ENCODE measurements at places on chromosomes 11 and 22.

DNA sequence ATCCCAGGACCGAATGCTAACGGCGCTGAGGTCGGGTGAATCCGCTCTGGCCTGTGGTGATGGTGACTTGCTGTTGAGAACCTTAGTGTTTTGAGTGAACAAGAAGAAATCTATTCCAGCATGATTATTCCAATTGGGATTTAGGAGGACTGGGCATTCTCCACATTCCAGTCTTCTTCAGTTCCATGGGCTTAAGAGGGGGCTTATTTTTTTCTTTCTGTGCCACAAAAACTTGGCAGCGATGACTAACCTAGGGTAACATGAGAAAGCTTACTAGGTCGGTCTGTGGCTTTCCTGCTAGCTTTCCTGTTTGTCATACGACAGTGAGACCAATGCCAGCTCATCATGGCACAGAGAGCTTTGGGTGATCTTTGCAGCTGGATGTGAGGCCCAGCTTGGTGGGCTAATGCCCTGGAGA is 62.9 kb upstream of the ATXN10 start:
- DNase-seq = peak; percentile 52

GRCh38 chr11:9568854-9569587 is 4.4 kb upstream of the WEE1 start:
- DNase-seq = peak; percentile 38

DNA sequence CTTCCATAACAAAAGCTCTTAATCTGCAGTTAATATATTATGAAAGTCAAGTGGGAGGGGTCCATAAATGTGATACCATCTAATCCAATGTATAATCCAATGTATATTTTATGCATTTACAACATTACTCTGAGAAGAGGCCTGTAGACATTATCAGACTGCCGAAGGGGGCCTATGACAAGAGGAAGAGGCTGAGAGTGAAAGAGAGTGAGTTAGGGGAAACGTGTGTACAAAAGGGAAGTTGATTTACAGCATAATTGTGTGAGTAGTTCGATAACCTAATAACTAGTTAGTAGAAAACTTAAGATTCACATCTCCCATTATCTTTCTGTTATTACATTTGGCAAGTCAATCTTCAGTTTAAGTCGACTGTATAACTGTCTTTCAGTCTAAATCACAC is 86.6 kb downstream of the DDX10 start:
- no peak for DNase-seq

DNA sequence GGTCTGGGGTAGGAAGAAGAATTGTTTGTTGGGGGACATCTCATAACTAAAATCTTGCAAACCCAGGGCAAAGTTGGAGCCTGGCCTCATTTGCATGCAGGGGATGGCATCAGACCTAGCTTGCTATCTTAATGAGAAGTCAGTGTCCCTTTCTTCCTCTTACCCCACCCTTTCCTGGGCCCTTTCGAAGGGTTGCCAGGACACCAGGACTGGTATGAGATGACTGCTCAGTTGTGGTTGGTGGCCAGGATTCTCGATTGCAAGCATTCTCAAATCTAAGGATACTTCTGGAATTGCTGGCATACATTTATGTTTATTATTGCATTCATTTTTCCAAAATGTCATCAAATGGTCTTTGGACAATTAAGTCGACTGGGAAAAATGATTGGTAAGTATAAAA is 131.0 kb downstream of the SLC1A2 start:
- DNase-seq = no peak

GRCh38 chr11:66015936-66016792 is 4.4 kb downstream of the CST6 start:
- no peak for DNase-seq

DNA sequence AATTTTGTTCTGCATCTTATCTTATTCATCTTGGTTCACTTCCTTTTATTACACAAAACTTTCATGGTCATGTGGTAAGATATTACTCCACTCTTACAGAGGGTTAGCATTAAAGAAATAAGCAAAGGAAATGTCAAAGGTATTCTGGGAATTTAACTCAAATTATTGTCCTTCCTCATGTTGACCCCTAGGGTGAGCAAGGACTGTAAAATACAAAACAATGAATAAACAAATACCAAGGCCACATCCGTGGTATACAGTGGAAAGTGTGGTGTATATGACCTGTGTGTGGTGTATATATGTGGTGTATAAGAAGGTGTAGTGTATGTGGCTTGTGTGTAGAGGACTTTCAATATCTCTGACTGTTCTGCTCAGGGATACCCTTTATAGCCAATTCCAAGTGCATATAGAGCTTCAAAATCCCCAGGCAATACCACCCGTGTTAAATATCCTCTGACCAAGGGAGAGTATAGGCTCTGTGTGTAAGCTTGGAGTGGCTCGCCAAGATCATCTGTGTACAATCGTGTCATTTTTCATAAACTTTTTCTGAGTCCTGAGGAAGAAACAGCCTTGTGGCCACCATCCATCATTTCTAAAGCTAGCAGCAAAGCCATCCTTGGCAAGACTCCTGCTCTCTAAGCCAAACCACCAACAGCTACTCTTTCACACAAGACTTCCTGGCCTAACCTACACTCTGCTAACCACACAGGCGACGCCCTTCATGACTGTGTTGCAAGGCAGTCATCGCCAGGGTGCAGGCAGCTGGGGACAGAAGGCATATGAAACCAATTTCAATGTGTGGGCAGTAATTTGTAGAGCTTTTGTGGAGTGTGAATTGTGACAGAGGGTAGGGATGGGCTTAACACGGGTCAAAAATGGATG is 548.0 kb downstream of the ETS1 start:
- peak; percentile 33 for DNase-seq

GRCh38 chr11:103927535-103927934 is 108.9 kb upstream of the DDI1 start:
- DNase-seq = no peak

- DNase-seq = peak; percentile 73
These were observed 671 bp upstream of the PICALM start for GRCh38 chr11:86069408-86070101.

DNA sequence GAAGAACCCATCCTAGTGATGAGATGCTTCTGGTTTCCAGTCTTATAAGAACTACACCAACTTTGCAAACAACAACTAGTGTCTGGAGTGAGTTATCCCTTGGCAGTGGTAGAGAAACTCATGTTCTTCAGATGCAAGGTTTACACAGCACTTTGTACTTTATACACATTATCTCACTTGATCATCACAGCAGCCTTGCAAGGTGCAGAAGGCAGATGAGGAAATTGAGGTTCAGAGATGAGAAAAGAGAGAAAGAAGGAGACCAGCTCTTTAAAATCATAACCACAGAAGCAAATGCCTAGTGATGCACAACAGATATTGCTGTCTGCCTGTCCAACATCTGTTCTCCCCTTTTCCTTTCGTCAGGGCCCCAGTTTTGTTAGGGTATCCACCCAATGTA is 16.7 kb upstream of the CD44 start:
- DNase-seq = no peak

DNA sequence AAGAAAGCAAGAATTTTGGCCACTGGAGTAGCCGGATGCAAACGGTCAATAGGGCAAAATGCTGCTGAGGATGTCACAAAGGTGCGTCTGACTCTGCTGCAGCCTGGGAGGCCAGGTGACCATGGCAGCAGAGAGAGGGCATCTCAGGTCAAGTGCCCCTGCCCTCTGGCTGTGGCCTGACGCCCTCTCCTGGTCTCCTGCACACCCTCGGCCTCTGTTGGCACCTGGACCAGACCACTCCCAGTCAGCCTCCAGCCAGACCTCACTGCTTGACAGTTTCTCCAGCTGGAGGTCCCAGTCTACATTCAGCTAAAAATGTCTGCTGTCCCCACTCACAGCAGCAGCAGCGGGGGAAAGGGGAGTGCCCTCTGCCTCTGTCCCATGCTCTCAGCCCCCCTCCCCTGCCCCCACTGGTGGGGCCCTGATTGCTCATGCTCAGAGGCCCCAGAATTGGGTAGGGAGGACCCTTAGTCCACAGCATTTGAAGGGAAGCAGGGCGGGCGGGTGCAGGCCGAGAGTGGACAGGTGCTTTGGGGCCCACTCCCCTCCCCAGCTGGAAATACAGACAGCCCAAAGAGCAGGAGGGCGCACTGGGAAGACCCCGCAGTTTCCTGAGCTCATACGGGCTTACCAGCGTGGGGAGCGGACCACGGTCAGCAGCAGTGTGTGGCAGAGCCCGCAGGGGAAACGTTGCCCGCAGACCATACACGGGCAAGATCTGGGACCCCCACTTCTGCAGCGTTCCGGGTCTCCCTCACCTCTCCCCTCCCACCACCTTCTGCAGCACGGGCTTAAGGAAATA is 1.6 kb upstream of the BRSK2 start:
- DNase-seq = no peak

- no peak for DNase-seq
These were observed 104.5 kb upstream of the RCN1 start for GRCh38 chr11:31986201-31986889.

- DNase-seq = no peak
These were observed 3.8 kb downstream of the AIP start for GRCh38 chr11:67486481-67487195.

DNA sequence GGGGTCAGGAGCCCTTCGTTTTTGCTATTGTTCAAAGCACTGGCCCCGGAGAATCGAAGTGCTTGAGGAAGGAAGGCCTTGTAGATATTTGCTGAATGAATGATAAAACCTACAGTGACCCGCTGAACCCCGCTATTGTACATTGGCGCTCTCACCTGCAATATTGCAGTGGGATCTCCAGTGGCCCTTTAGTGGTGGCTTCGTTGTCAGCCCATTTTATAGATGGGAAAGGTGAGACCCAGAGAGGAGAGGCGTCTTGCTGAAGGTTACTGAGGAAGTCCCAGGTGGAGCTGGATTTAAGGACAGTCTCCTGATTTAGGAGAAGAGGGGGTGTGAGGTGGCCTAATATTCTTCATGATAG is 1.2 kb downstream of the CDC42EP2 start:
- DNase-seq = no peak

GRCh38 chr11:27998552-27998951 is 109.4 kb downstream of the KIF18A start:
- no peak for DNase-seq

DNA sequence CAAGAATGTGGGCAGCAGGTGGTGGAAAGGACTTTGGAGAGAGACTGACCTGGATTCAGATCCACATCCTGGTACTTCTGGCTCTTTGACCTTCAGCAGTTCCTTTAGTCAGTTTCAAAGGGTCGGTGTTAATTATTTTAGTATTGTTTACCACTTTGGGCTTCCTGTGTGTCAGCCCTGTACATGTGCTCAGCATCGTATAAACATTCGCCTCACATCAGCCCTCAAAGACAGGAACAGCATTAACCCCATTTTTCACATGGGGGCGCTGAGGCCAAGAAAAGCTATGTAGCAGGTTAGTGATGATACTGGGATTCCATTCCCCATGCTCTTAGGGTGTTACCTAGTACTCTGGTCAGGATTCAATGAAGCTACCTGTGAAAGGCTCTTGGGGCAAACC is 72.1 kb upstream of the YWHAH start:
- DNase-seq = no peak

DNA sequence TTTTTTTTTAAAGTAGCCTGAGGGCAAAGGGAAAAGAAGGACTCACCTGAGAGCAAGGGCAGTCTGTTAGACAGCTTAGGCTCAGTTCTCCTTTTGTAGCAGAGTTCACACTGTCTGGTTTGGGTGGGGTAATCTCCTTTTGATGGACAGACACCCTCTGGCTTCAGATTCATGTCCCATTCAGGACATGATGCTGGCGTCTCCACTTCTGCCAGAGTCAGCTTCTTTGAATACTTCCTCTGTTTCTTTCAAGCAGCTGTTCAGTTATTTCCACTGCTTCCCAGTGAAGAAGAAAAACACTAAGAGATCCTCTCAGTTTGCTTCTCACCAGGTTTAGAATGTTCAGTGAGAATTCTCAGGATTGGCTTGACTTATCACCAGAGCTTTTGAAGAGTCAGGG is 79.0 kb upstream of the HSD17B12 start:
- DNase-seq = no peak

- DNase-seq = no peak
These were observed 1.2 kb upstream of the LMO2 start for GRCh38 chr11:33892906-33893594.

DNA sequence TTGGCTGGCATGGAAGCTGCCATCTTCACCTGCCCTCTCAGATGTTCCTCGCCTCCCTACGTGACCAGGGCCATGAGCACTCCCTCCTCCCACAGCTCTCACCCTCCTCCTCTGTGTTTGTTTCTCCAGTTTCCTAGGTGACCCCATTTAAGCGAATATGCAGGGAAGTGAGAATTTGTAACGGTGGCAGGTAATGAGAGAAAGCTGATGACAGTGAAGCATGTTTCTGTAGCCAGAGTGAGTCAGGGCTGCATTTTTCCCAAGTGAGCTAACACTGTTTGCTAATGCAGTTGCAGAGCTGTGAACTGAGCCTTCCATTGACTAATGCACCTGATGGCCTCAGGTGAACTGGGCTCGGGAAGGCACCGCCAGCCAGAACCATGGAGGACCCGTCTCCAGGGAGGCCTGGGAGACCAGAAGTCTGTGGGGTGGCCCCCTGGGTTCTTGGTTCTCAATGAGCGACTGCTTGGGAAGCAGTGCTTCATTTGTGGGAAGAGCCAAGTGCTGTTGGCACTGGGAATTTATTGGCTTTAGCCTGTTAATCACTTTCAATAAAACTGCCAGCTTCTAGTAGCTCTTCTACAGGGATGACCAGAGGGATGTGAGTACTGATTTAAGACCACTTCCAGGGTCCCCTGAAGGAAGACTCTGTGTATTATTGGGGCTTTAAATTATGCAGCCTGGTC is 64.5 kb downstream of the BARX2 start:
- DNase-seq = no peak

GRCh38 chr11:129842138-129842537 is 26.5 kb downstream of the TMEM45B start:
- DNase-seq = no peak

- DNase-seq = no peak
These were observed 130.5 kb downstream of the SPON1 start for GRCh38 chr11:14093065-14093464.

DNA sequence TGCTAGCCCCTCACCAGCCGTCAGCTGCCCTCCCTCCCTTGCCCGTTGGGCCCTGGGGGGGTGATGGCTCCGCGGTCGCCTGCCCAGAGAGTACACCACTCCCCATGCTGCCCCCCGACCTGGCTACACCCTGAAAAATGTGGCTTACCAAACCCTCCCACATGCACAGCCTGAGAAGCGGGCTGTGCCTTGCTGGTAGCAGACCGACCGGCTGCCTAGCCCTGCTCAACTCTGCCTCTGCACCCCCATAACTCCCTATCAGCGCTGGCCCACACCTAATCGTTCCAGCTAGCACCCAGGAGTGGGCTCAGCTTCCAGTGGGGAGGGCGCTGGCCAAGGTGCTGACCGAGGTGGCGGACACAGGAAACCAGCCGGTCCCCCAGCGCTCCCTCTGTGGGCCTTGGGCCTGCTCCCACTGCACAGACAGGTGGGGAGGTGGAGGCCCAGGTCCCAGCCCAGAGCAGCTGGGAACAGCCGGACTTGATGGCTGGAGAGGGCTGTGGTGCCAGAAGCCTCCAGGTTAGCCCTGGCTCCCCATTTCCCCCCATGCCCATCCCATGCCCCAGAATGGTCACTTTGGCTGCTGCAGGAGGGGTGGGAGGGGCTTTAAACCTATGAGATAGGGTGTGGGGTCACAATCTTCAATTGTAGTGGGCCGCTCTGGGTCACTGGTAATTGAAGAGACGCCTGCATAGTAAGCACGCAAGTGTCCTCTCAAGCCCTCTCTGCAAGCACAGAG is 32.1 kb upstream of the PRODH start:
- DNase-seq = no peak

- peak; percentile 70 for DNase-seq
These were observed 392.2 kb downstream of the TBC1D22A start for GRCh38 chr22:47154621-47155081.

GRCh38 chr11:127042445-127042844 is 41.9 kb upstream of the KIRREL3 start:
- peak; percentile 15 for DNase-seq

Measured in H54 (cell line).